ENCODE measurements at places on chromosomes 3 and 15.

- no peak for DNase-seq
Measured at GRCh38 chr3:125594125-125594524, 1.2 kb downstream of the OSBPL11 start.

- DNase-seq = no peak
Measured at GRCh38 chr3:63477494-63478129, 174.9 kb upstream of the SNTN start.

DNA sequence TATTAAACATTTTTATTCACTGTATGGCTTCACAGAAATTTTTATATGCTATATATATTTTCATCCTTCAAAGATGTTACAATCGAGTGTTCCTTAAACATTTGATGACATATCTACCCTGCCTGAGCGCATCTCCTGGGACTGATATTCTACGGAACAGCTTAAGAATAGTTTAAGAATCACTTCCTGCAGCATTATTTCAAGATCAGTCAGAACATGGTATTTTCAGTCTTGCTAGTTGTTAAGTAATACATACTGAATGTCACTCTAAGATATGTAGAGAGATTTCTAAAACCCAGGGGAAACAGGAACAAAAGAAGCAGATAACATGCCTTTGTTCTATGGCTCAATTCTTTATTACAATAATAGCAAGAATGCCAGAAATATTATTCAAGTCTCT lies 8.7 kb downstream of the COL8A1 start:
- DNase-seq = no peak

- DNase-seq = no peak
Measured at GRCh38 chr15:35737441-35737840, 191.5 kb upstream of the DPH6 start.

Data from NCI-H1417 treated with DMSO at 0.1 percent for 48 hours (cell line).